Dermis blood vessel endothelial cell (primary cell): ENCODE measurements at places on chromosomes 4 and X.

DNA sequence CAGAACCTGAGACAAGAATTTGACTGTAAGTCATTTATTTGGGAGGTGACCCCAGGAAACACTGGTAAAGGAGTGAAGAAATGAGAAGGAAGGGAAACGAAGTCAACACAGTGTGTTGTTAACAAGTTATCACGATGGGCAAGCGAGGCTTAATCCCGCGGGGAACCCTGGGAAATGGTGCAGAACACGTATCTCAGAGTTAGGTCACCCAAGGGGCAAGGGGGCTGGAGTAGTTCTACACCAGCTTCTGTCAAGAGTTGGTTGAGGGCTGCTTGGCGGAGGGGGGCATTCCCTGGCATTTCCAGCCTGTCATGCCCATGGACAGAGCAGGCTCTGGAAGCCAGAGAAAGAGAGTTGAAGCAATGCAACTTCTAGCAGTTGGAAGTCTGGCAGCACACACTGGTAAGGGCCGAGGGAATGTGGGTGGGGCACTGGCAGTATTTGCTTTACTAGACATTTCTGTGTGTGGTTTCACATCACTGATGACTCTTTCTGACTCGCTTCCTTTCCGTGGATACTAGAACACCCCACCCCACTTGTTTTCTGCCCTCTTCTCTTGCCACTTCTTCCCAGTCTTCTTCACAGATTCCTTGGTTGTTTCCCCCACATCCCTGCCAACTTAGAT is 52.2 kb upstream of the ADGRG2 start:
- DNase-seq, result no peak

DNA sequence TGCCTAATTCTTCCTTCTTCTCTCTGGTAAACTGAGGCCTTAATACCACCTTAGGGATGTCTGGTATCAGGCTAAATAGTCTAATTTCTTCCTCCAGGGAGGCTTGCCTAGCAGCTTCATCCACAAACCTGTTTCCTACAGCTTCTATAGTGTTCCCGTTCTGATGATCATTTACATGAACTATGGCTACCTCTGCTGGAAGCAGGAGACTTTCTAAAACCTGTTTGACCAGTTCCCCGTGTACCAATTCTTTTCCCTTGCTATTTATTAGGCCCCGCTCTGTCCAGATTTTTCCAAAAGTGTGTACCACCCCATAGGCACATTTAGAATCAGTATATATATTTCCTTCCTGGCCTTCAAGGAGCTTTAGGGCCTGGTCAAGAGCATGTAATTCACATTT is 5.8 kb upstream of the USP38 start:
- DNase-seq, result no peak

- DNase-seq, result no peak
Measured at GRCh38 chrX:72262077-72262476, 15.0 kb downstream of the RPS4X start.

DNA sequence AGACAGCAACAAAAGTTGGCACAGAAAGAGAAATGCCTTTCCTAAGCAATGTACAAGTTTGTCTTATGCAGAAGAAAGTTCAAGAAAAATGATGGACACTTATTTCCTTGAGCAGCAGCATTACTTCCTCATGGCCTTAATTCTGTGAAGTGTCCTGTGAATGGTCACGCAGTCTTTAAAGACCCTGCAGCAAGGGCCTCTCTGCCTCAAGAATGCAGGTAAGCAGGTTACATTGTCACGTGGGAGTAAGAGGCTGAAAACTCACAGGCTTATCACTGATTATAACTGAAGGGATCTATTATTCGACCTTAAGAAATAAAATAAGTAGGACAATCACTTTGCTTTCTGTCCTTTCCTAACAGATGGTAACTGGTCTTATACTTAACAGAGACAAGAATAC is 109.1 kb downstream of the ATP8A1 start:
- DNase-seq, result no peak

- DNase-seq, result no peak
Measured at GRCh38 chrX:79117078-79117477, 27.4 kb upstream of the GPR174 start.

DNA sequence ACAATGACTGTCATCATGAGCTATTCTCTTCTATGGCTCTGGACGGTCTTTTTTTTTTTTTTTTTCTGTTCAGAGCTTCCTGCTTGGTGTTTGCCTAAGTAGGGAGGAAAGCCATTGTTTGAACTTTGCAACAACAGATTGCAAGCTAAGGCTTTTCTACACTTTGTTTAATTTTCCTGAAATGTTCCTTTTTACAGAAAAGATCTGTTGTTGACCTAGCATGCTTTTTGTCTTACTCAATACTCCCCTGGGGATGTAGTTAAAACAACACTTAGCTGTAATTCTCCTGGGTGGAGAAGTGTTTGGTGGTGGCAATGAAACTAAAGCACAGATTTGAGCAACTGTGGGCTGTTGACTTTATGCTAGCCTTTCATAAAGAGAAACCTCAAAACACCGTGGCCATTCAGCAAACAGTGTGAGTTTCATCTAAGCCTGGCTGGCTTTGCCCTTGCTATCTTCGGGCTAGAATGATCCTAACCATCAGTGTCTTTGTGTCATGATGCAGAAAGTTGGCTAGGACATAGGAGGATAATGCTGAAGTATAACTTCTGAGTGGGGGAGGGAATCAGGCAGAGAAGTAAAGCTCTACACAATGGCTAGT is 110.5 kb downstream of the ANXA3 start:
- peak; percentile 79 for DNase-seq

DNA sequence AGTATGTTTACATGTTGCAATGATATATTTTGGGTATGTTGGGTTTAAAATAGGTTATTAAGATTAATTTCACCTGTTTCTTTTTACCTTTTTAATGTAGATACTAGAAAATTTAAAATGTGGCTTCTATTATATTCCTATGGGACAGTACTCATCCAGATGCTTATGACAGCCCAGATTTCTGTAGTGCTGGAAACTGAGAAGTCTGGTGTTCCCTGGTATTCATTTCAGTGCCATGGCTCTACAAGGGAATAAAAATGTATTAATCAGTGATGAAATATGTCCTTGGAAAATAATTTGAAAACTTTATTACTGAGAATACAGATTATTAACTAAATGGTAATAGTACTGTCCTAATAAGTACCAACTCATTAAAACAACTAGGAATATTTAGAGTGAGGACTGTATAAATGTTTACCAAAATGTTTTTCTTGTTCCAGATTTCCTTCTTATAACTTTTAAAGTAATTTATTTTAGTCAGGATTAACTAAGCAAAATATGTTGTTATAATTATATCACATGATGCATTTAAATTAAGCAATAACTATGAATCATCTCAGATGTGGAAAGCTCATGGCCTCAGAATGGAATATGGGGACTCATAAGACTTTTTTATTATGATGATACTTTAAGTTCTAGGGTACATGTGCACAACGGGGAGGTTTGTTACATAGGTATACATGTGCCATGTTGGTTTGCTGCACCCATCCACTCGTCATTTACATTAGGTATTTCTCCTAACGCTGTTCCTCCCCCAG is 25.3 kb downstream of the ARHGAP24 start:
- no peak for DNase-seq

DNA sequence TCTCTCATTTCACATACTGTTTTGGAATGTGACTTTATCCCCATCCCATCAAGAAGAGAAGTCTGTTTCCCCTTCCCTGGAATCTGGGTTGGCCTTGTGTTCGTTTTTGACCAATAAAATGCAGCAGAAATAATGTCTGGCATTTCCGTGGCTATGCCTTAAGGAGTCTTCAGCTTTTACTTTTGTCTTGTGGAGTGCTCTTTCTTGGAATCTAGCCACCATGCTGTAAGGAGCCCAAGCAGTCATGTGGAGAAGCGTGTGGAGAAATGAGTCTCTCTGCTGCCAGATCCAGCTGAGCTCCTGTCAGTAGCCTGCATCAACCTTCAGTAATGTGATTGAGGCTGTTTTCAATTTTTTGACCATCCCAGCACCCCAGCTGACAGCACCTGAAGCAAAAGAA is 84.4 kb upstream of the ARMCX2 start:
- peak; percentile 0 for DNase-seq

GRCh38 chr4:158176776-158177175 is 4.0 kb upstream of the GASK1B start:
- DNase-seq, result no peak

GRCh38 chr4:182806259-182807252 is 110.6 kb downstream of the DCTD start:
- DNase-seq, result peak; percentile 89

DNA sequence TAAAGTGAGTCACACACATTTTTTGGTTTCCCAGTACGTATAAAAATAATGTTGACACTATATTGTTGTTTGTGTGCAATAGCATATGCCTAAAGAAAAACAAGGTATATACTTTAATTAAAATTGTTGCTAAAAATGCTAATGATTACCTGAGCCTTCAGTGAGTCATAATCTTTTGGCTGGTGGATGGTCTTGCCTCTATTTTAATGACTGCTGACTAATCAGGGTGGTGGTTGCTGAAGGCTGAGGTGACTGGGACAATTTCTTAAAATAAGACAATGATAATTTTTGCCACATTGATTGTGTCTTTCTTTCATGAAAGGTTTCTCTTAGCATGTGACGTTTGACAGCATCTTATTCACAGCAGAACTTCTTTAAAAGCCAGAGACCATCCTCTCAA is 21.0 kb upstream of the ANXA10 start:
- no peak for DNase-seq

DNA sequence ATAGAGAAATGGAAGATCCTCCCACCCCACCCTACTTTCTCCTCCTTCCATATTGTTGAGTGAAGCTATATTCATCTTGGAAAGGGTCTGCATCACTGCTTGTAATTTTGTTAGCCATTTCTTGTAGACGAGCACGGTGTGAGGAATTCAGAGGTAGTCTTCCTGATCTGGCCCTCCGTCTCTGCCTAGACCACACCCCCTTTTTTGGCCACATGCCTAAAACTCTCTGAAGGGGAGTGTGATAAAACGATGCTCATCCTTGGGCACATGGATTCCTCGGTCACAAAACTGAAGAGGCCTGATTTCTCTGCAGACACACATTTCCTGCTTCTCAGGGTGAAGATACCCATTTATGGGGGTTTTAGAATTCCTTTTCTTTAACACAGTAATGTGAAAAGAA is 182.8 kb downstream of the LARP7 start:
- no peak for DNase-seq

DNA sequence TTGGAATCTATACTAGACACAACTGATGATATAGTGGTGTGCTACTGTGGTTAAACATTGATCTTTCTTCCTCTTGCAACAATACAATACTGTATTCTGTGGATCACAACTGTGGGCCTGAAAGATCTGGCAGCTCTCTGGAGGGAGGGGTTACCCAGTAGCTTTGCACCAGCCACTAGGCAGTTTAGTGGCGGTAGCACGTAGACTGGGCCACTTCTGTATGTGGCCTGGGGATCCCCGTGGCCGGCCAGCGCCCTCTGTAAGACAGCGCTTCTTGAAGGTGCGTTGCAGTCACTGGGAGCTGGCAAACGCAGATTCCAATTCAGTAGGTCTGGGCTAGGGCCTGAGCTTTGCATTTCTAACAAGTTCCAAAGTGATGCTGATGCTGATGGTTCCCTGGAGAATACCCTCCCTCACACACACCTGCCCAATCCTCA is 168.6 kb downstream of the MGST2 start:
- DNase-seq, result no peak

GRCh38 chr4:151807220-151807619 is 46.4 kb upstream of the GATB start:
- no peak for DNase-seq

- DNase-seq, result no peak
Measured at GRCh38 chrX:80663331-80663730, 146.3 kb downstream of the BRWD3 start.

DNA sequence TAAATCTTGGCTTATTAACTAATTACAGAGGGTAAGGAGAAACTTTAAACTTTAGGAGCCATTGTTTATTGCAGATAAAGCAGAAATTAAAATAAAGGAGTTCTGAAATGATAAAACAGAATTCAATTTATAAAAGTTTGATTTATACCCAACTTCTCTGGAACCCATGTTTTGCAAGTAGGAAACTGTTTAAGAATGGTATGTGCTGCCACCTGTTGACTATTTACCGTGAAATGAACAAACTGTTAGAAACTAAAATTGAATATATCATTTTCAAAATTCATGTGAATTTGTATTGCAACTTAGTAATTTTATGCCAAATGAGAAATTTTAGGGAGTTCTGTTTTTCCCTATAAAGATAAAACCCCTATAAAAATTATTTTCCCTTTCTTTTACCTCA is 11.0 kb upstream of the TBC1D8B start:
- DNase-seq, result peak; percentile 15
